NB4 (cell line): ENCODE measurements at places on chromosomes 12 and 14.
A peak's percentile ranks its signal among the peaks of the same experiment; 100 is the strongest.

- no peak for DNase-seq
Observed at GRCh38 chr12:51917041-51917590, 9.8 kb downstream of the ACVRL1 start.

DNA sequence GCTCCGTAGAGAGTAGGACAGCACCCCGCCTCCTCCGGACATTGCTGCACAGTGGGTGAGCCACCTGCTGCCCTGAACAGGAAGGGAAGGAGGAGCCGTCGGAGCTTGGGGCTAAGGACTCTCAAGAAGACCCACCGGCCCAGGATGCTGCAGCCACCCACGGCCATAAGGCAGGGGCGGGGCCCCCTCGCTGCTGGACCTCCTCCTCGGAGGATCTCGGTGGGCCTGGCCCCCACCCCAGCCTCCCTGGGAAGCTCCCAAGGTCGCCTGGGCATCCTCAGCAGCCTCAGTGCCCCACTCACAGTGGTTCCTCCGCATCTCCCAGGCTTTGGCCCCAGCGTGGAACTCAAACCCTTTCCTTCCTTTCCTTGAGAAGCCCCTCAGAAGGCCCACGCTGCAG, 68.6 kb upstream of the DIO3 start:
- no peak for DNase-seq

GRCh38 chr12:52235822-52236361, 2.8 kb downstream of the KRT7 start:
- DNase-seq, result peak; percentile 42

DNA sequence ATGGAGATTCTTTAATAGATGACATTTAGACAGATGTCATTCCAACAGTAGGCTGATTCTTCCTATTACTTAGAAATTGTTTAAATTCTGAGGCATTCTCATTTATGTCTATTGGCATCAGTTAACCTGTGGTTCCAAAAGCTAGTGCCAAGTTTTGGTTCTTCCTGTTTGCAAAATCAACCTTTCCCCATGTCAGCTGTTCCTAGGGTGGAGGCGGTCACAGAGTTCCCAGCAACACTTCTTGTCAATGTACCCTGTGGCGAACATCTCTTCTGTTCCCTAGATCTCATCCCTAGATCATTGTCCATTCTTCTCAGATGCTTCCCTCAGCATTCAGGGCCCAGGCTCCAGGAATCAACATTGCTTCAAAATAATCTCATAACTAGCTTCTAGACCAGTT, 140.9 kb downstream of the PHLDA1 start:
- DNase-seq, result no peak

DNA sequence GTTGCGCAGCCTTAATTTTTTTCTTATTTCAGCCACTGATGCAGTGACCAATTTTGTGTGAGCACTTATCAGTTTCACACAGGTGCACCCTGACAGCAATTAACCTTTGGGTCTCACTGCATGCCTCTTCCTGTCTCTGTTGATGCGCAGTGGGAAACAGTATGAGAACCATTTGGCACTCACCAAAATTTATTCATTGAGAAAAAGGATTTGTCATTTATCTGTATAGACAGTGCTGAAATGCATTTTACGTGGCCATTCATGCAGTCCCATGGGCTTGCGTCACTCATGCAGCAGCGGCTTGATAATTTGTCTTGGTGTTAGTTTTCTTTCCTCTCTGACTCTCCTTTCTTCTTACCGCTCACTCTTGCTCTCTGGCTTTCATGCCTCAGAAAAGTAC, 157.5 kb downstream of the C12orf75 start:
- DNase-seq, result no peak

DNA sequence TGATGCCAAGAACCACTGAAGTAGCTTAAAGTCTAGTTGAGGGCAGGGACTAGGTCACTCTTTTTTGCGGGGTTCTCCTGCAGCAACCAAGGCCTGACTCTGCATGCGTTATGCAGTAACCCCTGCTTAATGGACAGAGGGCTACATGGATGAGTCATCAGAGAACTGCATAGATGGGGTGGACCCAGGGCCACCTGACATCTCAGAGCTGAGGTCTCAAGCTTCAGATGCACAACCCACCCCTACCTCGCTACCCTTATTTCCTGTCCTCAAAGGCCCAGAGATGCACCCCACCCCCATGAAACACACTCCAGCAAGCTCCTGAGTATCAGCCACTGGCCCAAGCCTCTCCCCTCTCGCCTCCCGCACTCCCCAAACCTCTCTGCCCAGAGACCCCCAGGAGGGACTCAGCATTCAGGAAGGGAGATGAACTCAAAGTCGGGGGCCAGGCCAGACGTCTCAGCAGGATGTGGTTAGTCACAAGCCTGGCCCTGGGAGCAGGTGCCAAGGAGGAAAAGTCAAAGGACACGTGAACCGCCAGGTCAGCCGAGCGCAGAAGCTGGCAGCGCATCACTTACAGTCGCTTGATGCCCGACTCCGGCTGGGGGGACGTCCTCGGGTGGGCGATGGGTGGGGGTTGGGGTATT, 25.8 kb downstream of the SNRNP35 start:
- peak; percentile 42 for DNase-seq

DNA sequence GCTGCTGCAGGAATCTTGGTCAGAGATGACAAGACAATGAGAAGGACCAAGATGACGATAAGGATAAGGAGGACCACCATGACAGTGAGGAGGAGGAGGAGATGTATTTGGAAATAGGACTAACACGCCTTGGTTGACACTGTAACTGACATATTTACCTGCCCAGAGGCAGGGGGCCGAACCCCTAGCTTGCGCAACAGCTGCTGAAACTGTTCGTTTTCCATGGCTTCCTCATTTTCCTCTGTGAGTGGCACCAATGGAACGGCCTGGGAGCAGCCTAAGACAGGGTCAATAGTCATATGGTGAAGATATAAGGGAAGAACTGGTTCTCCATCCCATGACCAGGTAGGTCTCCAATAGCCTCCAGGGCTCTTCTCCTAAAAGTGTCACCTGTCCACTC, 28.8 kb downstream of the TIMELESS start:
- DNase-seq, result no peak

- no peak for DNase-seq
Observed at GRCh38 chr12:108449478-108449877, 65.6 kb upstream of the FICD start.

- no peak for DNase-seq
Observed at GRCh38 chr14:73634011-73634833, 10.6 kb upstream of the DNAL1 start.

DNA sequence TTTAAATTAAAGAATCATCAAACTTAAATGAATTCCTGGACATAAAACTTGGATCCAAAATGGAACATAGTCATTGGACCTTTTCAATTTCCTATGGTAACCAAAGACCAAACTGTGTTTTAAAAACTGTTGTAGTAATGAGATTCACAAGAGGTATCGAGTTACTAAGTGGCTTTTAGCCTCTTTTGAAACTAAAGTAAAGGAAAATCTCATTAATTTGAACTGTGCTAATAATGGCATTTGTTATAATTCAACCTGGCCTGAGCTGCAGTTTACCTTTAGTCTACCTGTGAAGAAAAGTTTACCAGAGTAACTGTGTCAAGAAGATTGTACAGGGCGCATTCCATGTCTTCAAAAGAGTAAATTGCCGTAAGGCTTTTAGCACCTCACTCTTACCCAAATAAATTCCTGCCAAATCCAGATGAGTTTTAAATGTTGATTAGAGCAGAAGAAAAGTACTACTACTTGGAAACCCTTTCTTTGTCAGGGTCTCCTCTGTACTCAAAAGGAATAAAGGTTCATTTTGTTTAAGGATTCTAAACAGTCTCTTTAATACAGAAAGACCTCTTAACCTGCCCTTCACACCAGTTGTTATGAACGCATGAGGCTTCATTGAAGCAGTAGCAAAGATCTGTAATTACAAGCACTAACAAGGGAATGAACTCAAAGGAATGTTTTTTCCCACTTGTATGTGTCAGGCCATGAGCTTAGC, 17.1 kb upstream of the MED13L start:
- DNase-seq, result no peak

GRCh38 chr12:103952497-103952896, 13.2 kb upstream of the TDG start:
- no peak for DNase-seq

- no peak for DNase-seq
Observed at GRCh38 chr12:120067901-120068300, 48.7 kb downstream of the RAB35 start.

GRCh38 chr12:115362339-115362976, 678.5 kb upstream of the TBX3 start:
- no peak for DNase-seq

GRCh38 chr14:78345131-78345744, 175.1 kb downstream of the NRXN3 start:
- no peak for DNase-seq

- DNase-seq, result no peak
Observed at GRCh38 chr12:44677724-44678123, 198.4 kb downstream of the NELL2 start.

GRCh38 chr12:55008944-55009585, 10.7 kb upstream of the NEUROD4 start:
- no peak for DNase-seq

DNA sequence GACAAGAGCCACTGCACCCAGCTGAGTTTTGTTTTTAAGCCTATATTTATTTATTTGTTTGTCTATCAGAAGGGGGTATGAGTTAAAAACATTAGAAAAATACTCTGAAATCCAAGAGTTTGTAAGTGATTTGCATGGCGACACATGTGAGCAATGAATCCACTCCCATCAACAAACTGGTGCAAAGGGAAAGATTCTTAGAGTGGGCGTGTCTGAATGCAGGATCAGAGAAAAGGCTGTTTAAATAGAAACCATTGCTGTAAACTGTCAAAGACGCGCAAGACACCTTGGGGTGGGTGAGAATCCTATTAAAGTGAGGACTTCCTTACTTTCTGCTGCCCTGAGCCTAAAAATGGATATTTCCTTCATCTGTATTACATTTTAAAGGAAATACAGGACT, 51.9 kb downstream of the ZFYVE26 start:
- no peak for DNase-seq

- peak; percentile 14 for DNase-seq
Observed at GRCh38 chr12:12474931-12475795, 87.5 kb downstream of the DUSP16 start.

- peak; percentile 30 for DNase-seq
Observed at GRCh38 chr12:98154850-98155249, 360.5 kb upstream of the TMPO start.

- DNase-seq, result no peak
Observed at GRCh38 chr14:79573486-79573885, 637.8 kb downstream of the DIO2 start.

- DNase-seq, result no peak
Observed at GRCh38 chr12:3199551-3200031, 122.4 kb downstream of the TSPAN9 start.

GRCh38 chr14:59272633-59273032, 84.2 kb downstream of the DAAM1 start:
- no peak for DNase-seq

GRCh38 chr12:114431902-114432301, 26.0 kb upstream of the TBX5 start:
- no peak for DNase-seq

- DNase-seq, result no peak
Observed at GRCh38 chr12:109653890-109654289, 59.7 kb upstream of the FAM222A start.

GRCh38 chr12:46266869-46267574, 1.8 kb downstream of the SLC38A1 start:
- peak; percentile 74 for DNase-seq

GRCh38 chr12:104676636-104677035, 219.9 kb downstream of the CHST11 start:
- no peak for DNase-seq

DNA sequence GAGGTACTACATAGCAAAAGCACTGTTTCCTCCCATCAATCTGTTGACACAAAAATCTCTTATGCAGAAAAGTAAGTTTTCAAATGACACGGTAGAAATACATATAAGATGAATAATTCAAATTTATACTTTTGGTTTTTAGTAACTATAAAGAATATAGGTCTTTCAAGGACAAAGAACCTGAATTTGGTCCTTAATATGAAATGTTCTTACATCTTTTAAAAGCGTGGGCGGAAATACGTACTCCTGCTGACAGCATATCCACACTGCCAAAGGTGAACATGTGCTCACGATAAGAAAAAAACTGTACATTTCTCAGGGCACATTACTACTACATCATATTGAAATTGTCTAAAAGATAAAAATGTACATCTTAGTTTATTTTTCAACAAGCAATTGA, 127.6 kb downstream of the FOXN3 start:
- no peak for DNase-seq

- DNase-seq, result peak; percentile 65
Observed at GRCh38 chr14:69612014-69612782, 802 bp downstream of the SUSD6 start.

- DNase-seq, result no peak
Observed at GRCh38 chr14:105563347-105563737, 37.0 kb downstream of the TMEM121 start.

DNA sequence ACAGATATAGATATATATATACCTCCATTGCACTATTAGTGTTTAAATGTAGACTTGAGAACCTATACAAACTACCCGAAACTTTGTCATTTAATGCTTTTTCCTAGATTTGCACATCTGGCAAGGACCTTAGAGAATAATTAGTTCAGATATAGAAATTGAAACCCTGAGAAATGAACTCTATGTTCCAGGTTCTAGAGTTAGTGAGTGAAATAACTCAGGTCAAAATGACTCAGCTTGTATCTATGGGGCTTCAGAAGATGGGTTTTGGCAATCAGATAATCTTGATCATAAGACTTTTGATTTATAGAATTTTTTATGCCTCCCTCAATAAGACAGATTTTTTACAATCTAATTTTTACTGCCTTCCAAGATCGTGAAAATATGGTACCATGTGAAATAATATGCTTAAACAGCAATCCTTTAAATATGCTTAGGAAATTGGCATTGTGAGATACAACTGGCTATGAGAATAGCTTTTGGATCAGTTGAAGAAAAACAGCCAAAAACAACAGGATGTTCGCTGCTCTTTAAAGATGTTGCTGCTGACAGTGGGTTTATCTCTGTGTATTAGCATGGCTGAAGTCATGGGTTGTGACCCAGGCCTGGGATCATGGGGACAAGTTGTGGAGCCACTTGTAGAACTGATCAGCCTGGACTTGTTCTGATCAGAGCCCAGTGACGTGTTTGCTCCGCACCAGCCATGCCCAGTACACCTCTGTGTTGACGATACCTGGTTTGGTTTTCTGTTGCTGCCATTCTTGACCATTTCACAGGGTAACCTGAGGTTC, 63.6 kb downstream of the TTLL5 start:
- DNase-seq, result no peak

- no peak for DNase-seq
Observed at GRCh38 chr12:54432815-54433164, 13.7 kb upstream of the ITGA5 start.

DNA sequence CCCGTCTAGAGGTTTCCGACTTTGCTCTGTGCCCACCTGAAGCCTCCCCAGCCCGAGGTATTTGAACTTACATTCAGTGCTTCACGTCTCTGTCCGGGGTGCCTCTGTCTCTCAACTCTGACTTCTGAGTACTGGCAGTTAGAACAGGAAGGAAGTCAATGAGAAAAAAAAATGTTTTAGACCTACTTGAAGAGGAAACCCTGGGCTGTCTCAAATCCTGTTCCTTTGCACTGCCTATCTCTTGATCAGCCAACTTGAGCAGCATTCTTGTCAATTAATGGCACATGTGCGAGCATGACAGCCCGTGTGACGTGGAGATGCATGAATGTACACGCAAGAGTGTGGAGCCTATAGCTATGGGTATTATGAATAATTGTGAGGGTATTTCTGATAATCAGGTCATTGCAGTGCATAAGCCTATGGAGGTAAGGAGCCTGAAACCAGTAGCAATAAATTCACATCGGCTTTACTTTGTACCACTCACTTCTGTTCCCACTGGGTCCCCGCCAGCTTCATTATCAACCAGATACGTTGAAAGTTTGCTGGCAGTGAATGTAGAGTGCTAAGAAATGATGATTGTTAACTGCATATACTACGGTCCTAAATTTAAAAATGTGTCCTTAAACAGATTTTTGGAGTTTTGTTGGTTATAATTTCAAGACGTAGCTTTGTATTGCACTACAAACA, at the start of gene ARHGDIB:
ARHGDIB (minus strand) TSS at position 136 of the 687 bp plus-strand sequence. CDS start 10,889 bp downstream, outside the sequence.
- DNase-seq, result peak; percentile 95
